ENCODE measurements at places on chromosomes 13 and 19.
A peak's percentile ranks its signal among the peaks of the same experiment; 100 is the strongest.

DNA sequence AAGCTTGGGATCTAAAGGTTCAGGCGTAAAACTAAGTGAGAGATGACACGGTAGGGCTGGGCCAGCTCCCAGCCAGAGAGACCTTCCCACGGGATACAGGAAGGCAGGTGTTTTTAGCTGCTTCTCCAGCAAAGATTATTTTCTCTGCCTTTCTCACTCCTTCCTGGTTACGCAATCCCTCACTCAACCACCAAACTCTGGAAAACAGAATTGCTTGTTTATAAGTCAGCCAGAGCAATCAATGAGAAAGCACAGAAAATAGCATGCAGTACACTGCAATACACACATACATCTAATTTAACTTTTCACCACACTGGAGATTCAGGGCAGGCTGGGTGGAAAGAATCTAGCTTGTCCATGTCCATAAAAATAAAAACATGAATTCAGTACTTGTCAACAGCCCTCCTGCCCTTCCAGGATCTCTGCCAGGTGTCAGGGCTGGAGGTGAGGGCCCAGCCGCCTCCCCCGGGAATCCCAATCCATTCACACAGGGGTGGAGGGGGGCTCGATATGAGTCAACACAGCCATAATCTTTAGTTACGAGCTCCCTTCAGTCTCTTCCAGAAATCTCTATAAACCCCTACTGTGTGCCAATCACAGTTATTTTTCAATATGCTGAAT lies 12.2 kb downstream of the RHPN2 start:
- peak; percentile 60 for DNase-seq

GRCh38 chr13:51501592-51502152 lies 48.8 kb upstream of the INTS6 start:
- no peak for DNase-seq

GRCh38 chr13:58806401-58806800 lies 1174.9 kb downstream of the PCDH17 start:
- DNase-seq, result no peak

DNA sequence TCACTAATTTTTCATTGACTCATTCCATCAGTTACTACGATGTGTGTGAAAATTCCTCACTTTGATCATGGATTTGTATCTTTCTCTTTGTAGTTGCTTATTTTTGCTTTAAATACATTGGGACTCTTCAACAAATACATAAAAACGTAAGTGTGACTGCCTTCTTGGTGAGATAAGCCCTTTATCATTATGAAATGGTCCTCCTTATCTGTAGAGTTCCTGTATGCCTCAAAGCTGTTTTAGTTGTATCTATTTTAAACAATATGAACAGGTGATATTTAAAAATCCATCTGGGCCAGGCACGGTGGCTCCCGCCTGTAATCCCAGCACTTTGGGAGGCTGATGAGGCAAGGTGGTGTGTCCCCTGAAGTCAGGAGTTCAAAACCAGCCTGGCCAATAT lies 11.3 kb downstream of the DCUN1D2 start:
- no peak for DNase-seq

DNA sequence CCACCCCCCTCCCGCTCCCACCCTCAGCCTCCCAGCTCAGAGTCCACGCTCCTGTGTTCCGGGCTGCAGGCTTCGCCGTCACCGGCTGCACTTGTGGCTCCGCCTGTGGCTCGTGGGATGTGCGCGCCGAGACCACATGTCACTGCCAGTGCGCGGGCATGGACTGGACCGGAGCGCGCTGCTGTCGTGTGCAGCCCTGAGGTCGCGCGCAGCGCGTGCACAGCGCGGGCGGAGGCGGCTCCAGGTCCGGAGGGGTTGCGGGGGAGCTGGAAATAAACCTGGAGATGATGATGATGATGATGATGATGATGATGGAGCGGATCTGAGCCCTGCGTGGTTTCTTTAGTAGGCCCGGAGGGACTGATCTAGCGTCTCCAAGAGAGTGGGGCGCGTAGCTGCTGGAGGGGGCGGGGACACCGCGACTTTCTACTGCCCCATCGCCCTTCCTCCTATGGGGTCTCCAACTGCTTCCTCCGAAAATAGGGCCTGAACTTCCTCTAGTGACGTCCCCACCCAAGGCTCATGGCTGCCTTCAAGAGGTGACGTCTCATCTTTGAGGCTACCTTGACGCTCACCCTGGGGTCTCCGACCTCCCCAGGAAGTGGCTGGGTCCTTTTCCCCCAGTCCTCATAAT lies 1.4 kb downstream of the RETN start:
- no peak for DNase-seq

DNA sequence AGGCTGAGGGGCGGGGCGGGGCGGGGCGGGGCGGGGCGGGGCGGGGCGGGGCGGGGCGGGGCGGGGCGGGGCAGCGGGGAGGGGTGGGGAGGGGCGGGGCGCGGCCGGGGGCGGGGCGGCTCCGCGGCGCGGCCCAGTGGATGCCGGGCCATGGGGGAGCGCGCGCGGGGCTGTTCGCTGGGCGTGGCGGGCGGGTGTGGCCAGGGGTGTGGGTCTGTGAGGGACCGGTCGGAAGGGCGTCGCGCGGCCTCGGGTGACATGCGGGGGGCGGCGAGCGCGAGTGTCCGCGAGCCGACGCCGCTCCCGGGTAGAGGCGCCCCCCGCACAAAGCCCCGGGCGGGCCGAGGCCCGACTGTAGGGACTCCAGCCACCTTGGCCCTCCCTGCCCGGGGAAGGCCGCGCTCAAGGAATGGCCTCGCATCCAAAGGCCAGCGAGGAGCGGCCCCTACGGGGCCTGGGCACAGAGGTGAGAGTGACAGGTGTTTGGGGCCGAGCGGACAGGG lies at the start of gene ZFP28:
Gene ZFP28 (plus strand): TSS at position 188 of the 503 bp plus-strand sequence. CDS start 71 bp downstream, at position 259.
- DNase-seq, result no peak

- DNase-seq, result no peak
Measured at GRCh38 chr13:112695121-112695520, 5.3 kb downstream of the ATP11A start.

- DNase-seq, result peak; percentile 95
Measured at GRCh38 chr19:44925114-44925891, 10.9 kb downstream of the APOC1 start.

DNA sequence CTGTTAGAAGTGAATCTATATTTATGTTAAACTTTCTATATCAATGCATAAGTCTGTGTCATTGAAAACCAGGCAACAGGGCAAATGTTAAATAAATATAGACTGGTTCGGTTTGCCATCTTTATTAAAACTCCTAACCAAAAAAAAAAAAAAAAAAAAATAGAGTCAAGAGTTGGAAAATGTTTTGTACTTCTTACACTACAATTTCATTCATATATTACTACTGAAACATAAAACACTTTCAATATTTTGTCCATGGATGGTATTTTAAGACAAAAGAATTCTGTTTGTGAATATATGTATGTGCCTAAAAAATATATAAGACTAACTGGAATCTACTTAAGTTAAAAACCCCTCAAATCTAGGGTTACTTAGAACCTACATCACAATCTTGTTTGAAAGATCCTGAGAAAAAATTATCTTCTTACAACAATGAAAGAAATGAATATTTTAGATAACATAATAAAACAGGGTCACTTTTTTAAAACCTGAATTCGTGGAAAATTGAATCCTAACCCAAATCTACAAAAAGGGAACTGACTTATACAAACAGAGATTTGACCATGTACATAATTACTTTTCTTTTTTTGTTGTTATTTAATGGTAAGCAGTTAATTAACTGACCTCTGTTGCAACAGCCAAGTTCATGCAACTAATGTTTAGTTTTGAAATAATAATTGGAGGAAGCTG lies 5.1 kb downstream of the DACH1 start:
- DNase-seq, result no peak

DNA sequence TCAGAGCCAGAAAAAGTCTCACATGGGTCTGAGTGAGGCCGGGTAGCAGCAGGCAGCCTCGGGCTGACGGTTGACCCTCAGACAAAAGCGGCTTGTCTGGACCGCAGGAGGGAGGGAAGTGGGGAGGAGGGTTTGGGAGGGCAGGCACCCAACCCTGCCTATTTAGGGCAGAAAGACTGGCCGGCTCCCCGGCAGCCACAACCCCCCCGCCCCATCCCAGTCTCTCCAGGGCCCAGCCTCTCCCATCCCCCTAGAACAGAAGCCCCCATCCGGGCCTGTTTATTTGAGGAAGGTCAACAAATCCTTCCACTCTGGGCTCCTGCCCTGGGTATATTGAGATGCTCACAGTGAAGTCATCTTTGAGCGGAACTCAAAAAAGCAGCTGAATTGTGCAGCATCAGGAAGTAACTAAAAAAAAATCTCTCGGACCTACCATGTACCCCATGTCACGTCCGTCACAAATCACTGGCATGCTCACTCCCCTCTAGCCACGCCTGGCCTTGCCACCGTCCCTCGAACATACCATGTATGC lies 6.3 kb downstream of the DACT3 start:
- peak; percentile 27 for DNase-seq

GRCh38 chr13:76982061-76982460 lies 9.8 kb upstream of the CLN5 start:
- DNase-seq, result peak; percentile 18

- no peak for DNase-seq
Measured at GRCh38 chr19:42261763-42262162, 6.8 kb upstream of the ERF start.

GRCh38 chr13:51776179-51776578 lies 27.8 kb downstream of the DHRS12 start:
- DNase-seq, result no peak

DNA sequence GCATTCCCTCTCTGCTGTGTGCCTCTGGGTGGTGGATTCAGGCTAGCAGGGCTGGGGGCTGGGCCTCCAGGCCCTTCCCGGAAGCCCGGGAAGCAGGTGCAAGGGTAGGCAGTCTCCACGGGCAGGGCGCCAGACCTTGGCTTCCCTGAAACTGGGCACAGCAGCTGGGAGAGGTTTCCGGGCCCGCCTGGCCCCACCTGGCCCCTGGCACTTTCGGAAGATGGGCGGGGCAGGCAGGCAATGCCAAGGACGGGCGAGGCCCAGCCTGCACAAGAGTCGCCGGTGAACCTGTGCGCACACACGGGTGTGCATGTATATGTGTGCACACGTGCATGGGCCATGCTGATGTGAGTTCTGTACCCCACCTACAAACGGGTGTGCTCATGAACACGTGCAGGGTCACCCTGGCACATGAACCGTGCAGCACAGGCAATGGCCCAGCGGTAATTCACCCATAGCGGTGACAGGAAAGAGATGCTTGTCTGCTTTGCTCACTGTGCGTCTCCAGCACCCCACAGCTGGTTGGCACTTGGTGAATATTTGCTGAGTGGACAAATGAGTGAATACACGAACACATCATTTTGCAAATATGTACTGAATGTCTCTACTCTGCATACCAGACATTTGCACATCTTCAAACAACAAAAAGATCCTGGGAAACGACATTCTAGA lies 15.3 kb downstream of the GADD45B start:
- DNase-seq, result no peak

- no peak for DNase-seq
Measured at GRCh38 chr13:104288496-104288895, 1222.3 kb upstream of the SLC10A2 start.

DNA sequence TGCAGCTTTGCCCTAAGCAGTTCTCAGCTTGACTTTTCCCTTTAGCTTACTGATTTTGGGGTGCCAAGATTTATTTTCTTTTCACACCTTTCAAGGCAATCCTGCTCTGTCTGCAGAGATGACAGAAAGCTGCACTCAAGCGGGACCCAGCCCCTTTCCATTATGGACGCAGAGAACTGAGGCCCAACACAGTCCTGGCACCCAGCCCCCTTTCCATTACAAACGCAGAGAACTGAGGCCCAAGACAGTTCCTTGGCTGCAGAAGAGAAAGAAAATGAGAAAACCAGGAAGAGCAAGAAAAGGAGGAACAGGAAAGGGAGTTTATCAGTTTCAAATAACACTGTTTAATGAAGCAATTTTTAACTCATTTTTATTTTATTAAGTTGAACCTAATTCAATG lies 36.8 kb upstream of the ATP11A start:
- no peak for DNase-seq

- no peak for DNase-seq
Measured at GRCh38 chr13:88729605-88730004, 1058.4 kb downstream of the SLITRK5 start.

DNA sequence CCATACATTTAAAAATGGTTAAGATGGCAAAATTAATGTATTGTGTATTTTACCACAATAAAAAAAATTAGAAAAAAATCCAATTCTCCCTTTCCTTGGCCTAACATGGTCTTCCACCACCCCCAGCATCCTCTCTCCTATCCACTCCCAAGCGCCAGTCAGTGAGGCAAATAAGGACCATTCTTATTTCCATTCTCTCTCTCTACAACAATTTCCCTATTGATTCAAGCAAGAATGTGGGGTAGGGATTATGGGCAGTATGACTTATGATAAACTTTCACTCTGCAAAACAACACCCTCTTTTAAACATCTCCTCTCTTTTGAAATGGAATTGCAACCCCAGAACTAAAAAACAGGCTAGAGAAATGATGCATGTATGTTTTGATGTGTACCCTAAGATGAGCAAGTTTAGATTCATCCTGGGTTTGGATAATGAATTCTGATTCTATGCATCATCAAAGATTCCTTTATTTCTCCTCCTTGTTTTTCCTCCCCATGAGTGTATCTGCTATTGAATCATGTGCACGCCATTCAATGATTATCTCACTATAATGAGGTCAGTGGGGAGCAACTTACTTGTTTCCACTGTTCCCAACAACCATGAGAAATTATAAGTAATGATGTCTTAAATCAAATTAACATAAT lies 3.5 kb downstream of the STARD13 start:
- DNase-seq, result no peak

GRCh38 chr19:5973867-5974635 lies 3.9 kb downstream of the RANBP3 start:
- no peak for DNase-seq

- DNase-seq, result no peak
Measured at GRCh38 chr13:41622432-41623429, 165.4 kb downstream of the RGCC start.

DNA sequence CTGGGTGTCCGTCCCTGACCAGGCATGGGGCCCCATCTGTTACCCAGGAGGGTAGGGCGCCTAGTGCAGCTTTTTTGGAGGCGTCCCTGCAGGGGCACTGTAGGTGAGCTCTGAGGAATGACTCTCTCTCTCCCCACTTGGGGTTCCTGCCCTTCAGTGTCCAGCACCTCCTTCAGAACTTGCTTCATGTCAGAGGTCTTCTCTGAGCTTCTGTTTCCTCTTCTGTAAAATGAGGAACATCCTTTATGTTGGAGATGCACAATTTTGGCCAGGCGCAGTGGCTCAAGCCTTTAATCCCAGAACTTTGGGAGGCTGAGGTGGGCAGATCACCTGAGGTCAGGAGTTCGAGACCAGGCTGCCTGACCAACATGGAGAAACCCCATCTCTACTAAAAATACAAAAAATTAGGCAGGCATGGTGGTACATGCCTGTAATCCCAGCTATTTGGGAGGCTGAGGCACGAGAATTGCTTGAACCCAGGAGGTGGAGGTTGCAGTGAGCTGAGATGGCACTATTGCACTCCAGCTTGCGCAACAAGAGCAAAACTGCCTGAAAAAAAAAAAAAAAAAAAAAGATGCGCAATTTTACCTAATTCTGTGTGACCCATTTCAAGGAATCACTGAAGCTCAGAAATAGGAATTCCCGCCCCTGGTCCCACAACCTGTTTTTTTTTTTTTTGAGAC lies 15.2 kb upstream of the PIK3R2 start:
- no peak for DNase-seq

- peak; percentile 43 for DNase-seq
Measured at GRCh38 chr13:87274209-87274819, 396.9 kb upstream of the SLITRK5 start.

- DNase-seq, result no peak
Measured at GRCh38 chr13:71829547-71829946, 37.5 kb downstream of the DACH1 start.

- DNase-seq, result no peak
Measured at GRCh38 chr13:112366907-112367646, 9.1 kb upstream of the SPACA7 start.

- DNase-seq, result no peak
Measured at GRCh38 chr13:102774214-102774568, 605 bp upstream of the TEX30 start.

- DNase-seq, result peak; percentile 91
Measured at GRCh38 chr13:27620377-27621115, at the start of gene LNX2. LNX2 (minus strand) TSS chr13:27620529; CDS start chr13:27581703, 38,826 bp downstream.

Data from HepG2 (cell line).